Stimulated activated CD8-positive, alpha-beta memory T cell treated with anti-CD3 and anti-CD28 coated beads, Interleukin-4, amount 100 ng/mL, for 1 hour (primary cell): ENCODE measurements at places on chromosomes 6 and 20.

DNA sequence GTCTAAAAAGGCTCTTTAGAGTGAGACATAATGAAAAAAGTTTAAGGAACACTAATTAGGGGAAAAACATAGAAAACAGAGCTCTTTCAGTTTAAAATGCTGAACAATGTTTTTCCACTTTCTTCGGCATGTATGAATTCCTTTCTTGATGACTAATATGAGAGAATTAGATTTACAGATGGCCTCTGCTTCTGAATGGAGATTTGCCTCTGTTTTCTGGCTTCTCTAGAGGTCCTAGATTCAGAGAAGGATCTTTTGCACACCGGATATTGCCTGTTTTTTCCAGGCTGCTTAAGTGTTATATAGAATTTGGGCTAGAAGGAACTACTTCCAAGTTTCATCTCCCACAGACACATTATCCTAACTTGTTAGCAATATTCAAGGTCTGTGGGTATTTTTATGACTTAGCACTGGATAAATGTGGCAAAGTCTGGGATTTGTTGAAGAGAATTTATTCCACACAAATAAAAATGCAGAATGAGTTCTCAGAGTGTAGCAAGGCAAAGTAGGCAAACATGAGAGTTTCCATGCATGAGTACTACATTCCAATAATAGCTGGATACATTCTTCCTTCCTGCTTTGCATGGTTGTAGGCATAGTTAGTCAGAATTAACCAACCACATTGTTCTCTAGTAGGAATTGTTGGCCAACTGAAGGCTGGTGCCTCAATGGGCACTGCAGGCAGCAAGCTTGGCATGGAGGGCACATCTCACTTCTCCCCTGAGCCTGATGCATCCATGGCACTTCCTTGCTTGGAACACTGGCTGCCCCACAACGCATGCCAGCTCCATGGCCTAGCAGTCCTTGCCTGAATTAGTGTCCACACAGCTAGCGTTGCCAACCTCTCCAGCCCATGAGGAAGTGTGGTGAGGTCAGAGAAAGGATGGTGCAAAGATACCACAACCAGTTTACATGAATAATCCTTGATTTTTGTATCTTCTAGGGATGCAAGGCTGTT is 224.2 kb downstream of the CLIC5 start:
- DNase-seq = no peak

- DNase-seq = no peak
These were observed 4.3 kb downstream of the FAM217A start for GRCh38 chr6:4074478-4075235.

GRCh38 chr6:150877928-150878327 is 12.4 kb downstream of the MTHFD1L start:
- DNase-seq = no peak

- no peak for DNase-seq
These were observed 21.9 kb upstream of the SLC17A4 start for GRCh38 chr6:25732468-25733198.

DNA sequence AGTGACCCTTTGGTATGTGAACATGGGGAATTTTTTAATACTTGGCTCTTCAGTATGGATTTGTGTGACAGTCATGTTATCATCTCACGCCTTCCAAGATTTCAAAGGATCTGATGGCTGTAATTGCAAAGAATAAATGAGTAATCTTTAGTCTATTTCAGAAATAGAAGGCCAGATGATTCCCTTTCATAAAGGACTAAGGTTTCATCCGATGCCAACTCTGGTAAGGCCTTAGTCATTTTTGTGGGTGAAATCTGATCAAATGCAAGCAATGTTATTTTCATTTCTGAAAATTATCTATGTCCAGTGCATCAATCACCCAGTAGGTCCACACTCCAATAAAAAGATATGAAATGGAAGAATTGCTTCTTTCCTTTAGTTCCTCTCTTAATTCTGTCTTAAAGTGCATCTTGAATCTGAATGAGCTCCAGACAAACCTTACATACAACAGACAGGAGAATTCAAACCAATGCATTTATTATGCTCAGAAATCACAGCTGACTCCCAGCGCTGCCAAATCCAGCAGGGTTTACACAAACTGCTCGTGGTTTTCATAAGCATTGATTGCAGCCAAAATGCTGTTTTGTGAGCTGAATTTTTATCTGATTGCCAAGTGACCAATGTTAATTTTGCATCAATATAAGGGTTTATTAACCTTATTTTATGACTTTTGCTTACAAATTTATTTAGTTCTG is 565.2 kb upstream of the MARCKS start:
- DNase-seq = no peak

GRCh38 chr6:5439749-5440148 is 178.4 kb downstream of the FARS2 start:
- no peak for DNase-seq

DNA sequence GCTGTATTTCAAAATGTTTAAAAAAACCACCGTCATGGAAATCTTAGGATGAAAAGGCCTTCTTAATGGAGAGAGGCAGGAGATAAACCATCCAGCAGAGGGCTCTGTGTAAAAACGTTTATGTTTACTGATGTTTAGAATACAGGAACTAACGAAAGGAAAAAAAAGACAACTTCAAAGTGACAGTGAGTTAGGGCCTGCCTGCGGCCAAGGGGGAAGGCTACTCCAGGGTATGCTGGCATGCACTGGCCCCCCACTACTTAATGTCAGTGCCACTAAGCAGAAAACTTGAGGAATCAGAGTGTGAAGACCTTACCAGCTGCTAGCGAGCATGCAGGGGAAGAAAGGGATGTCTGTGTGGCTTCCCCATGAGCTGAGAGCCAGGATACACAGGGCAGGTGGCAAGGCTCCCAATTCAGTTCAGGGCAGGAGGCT is 47.7 kb downstream of the AKAP7 start:
- no peak for DNase-seq

GRCh38 chr6:157056275-157056674 is 267.0 kb downstream of the TMEM242 start:
- DNase-seq = no peak

DNA sequence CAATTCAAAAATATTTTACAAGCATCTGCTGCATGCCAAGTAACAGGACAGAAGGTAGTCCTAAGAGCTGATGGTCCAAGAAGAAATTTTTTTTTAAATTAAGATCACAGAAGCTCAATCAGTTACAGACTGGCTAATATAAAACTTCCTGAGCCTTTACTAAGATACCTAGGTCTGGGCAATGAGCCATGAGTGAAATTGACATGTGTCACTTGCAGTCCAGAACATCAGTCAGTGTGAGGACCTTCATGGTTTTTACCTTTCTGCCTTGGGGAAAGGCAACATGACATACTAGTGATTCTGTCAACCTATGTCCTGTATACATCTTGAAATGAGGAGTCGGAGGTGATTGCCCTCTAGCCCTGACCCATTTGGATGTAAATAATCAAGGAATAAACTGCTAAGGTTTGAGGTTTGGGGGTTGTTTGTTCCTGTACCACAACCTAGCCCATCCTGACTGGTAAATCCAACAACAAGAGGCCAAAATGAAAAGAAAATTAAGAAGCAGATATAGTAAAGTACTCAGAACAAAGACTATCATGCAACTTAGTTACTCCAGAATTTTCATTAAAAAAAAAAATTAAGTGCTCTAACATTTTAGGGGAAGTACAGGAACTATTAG is 70.0 kb downstream of the CNKSR3 start:
- DNase-seq = no peak

DNA sequence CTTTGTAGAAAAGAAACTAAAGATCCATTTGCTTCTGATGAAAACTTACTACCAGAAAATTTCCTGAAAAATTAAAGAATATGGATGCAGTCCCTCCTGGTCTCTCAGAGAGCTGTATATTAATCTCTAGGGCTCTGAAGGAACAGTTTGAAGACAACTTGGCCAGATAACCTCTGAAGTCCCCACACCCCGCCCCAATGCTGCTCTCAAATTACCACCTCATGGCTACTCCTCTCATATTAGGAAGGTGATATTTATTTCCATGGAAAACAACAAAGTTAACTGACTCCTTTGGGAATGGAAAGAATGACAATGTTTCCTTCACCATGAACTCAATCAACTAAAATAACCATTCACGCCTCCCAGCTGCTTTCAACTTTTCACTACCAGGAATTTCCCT is 408.4 kb upstream of the FLRT3 start:
- DNase-seq = no peak

DNA sequence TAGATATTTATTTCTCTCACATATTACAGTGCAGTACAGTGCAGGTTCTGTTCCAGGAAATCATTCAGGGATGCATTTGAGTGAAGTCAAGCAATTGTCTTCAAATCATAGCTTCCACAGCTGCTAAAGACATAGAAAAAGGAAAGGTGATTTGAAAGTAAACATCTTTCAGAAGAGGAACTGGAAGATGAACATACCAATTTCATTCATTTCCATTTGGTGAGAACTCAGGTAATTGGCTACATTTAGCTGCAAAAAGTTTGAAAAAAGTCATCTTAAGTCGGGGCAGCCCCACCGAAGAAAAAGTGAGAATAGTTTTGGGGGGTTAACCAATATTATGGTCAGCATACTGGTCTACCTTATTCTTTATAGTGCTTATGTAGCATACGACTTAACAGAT is 61.4 kb upstream of the IL20RA start:
- no peak for DNase-seq

DNA sequence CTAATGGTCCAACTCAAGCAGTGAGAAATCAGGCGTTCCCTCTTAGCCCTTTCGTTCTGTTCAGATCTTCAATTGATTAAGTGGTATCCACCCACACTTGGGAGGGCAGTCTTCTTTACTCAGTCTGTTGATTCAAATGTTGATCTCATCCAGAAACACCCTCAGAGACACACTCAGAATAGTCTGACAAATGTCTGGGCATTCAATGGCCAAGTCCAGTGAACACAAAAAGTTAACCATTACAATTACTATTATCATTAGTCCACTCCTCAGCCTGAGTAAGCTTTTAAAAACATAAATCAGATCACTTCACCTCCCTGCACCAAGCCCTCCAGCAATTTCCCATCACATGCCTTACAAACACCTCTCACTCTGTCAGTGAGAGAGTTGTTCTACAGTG is 423.2 kb downstream of the RFPL4B start:
- no peak for DNase-seq

GRCh38 chr6:139568956-139569538 is 194.6 kb upstream of the CITED2 start:
- DNase-seq = no peak

DNA sequence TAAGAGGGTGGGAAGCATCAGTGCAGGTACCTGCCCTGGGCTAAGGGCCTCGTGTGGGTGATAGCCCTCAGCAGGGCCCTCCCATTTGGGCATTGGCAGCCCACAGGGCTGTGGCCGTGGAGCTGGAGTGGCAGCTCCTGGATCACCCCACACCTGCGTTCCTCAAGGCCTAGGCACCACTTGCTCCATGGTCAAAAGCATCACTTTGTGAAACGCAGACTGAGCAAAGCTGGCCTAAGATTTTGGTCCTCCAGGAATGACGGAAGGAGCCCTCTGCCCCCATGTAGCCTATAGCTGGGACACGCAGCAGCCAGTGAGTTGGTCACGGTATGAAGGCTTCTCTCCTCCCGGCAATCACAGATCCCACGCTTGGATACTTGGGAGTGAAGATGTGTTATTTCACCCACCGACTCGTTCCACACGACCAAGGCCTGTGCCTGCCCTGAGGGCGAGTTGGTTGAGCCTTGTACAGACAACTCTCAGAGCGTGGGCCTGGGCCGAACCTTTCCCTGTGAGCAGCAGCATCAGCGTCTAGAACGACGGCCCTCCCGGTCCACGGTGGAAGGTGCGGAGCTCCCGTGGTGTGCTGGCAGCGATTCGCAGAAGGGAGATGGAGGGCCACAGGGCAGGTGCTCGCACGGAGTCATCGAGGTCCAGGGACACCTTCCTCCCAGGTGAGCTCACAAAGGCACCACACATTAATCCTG is 39.7 kb downstream of the THBS2 start:
- no peak for DNase-seq

GRCh38 chr20:4855555-4855954 is 133.8 kb downstream of the PRND start:
- no peak for DNase-seq

DNA sequence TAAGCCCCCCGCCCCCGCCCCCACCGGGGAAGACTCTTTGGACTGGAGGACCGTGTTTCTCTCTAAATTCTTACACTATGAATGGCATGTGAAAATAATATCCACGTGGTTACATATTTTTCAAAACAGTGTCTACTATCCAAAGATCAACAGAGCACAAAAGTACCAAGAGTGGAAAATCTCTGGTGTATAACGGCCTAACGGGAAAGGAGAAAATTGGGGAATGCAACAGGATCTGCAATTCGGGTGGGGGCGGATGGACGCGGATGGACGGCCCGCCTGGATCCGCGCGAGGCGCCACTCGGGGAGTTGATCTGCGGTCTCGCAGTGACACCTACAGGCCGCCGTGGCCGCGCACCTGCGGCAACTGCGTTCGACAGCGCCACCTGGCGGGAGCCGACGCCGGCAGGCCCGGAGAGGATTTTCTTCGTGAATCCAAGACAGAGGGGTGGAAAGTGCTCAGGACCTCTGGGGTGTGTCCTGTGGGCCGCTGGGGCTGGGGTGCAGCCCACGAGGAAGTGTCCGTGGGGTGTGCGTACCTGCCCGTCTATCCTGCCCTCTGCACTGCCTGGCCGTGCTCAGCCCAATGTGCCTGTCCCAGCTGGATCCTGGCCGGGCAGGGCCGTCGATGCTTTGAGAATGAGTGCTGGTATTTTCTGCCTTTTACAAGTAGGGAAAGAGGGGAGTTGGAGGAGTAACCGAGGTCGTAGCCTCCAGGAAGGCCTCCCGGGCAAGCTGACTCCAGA is 18.6 kb downstream of the ANKRD60 start:
- DNase-seq = peak; percentile 84

DNA sequence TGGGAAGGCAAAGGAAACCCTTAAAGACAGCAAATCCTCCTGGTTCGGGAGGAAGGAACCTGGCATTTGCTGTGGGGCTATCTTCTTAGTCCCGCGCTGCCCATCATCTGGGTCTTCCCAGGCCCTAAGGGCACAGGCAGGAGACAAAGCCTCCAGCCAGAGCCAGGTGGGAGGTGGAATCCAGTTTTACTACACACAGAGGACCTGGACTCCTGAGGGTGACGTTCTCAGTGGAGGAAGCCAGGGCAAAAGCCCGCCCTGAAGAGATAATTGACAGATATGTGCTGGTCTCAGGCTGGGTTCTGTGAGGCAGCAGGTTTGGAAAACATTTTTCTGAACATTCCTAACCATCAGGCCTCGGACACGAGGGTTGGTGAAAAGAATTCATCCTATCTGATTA is 88.4 kb upstream of the AGPAT4 start:
- no peak for DNase-seq

DNA sequence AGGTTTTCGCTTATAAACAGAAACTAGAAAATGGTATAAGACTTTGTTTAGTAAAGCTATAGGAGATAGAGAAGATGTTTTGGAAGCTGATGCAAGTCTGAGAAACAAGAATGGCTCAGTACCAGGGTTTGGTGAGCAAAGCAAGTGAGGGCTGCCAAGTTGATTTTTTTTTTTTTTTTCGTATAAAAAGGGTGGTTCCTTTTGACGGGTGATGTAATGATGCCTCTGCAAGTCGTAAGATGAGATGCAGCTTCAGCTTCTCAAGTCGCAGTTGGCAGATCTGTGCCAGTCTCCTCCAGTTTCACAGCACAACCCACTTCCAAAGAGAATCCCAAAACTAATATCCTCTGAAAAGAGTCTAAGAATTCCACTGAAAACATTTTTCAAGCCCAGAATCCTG is 252.8 kb upstream of the CDH4 start:
- no peak for DNase-seq
